ENCODE measurements at places on chromosomes 13 and 19.

DNA sequence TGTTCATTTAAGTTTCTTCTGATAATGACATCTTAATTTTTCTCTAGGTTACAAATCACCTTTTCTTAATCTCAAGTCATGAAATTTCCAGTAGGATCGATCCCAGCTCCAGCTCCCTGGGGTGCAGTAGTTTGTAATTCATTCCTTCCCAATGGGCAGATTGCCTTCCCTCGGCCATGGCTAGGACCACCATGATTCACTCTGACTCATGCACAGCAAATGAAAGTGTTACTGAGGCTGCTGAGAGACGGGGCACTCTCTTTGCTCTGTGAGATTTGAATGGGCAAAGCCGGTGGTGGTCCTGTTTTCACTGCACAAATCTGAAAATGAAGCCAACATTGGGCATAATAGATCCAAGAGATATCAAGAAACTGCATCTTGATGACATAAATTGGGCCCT, 202.8 kb upstream of the IRS2 start:
- peak; percentile 78 for DNase-seq

- no peak for DNase-seq
These were observed 29.7 kb downstream of the ATP11A start for GRCh38 chr13:112719556-112719955.

- peak; percentile 94 for DNase-seq
These were observed 499.5 kb upstream of the SPRY2 start for GRCh38 chr13:80840316-80840976.

- DNase-seq = no peak
These were observed 26.6 kb downstream of the MCF2L start for GRCh38 chr13:112995395-112996191.

DNA sequence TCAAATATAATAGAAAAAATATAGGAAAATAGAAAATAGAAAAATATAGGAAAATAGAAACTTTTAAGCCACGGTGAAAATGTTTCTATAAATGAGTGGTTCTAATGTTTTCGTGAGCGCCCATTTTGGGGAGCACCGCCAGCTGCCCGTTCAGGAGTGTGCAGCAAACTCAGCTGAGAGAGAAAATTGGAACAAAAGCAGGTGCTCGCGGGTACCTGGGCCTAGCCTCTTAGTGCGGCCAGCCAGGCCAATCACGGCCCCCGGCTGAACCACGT, 204 bp upstream of the PDX1 start:
- no peak for DNase-seq

GRCh38 chr19:2154587-2155075, 3.3 kb upstream of the AP3D1 start:
- peak; percentile 46 for DNase-seq

- DNase-seq = peak; percentile 51
These were observed 730 bp upstream of the ABCC4 start for GRCh38 chr13:95301968-95302393.

DNA sequence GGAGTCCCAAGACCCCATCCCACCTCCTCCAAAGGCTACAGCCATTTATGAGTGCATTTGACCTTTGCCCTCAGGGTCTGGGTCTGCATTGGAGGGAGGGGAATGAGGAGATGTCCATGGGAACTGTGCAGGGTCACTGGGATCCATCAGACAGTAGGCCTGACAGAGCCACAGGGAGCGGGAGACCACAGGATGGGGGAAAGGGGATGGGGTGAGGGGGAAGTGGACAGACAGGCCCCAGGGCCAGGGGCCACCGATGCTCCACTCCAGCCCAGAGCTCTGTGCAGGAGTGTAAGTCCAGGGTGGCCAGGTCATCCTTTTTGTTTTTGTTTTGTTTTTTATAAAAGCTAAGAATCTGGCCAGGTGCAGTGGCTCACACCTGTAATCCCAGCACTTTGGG, 82.5 kb downstream of the CHST8 start:
- DNase-seq = no peak

GRCh38 chr19:13920524-13920923, 14.5 kb downstream of the CC2D1A start:
- DNase-seq = no peak

DNA sequence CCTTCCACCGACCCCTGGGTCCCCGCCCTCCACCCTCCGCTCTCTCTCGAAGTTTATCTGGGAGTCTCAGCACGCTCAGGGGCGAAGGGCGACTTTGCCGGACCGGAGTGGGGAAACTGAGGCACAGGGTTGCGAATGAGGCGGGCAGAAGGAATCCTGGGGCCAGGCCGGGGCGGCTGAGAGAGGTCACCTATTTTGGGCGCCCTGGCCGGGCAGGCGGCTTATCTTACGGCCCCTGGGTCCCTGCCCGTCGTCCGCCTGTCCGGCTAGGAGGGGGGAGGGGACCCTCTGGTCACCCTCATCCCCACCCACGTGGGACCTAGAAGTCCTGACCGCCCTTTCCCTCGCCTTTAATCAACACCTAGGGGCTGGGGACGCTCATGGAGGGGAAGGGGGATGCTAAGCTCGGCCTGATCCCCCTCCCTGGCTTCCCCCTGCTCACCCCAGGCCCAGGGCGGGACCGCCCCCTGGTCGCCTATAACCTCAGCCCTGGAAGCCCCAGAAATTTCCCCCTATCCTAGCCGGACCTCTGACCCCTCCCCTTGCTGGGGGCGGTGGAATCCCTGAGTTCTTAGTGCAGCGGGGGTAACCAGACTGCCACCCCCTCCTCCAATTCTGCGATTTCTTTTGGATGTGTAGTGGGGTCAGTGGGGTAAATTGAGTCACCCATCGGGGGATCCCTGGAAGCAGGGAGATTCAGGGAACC, 556 bp downstream of the TRIP10 start:
- no peak for DNase-seq

DNA sequence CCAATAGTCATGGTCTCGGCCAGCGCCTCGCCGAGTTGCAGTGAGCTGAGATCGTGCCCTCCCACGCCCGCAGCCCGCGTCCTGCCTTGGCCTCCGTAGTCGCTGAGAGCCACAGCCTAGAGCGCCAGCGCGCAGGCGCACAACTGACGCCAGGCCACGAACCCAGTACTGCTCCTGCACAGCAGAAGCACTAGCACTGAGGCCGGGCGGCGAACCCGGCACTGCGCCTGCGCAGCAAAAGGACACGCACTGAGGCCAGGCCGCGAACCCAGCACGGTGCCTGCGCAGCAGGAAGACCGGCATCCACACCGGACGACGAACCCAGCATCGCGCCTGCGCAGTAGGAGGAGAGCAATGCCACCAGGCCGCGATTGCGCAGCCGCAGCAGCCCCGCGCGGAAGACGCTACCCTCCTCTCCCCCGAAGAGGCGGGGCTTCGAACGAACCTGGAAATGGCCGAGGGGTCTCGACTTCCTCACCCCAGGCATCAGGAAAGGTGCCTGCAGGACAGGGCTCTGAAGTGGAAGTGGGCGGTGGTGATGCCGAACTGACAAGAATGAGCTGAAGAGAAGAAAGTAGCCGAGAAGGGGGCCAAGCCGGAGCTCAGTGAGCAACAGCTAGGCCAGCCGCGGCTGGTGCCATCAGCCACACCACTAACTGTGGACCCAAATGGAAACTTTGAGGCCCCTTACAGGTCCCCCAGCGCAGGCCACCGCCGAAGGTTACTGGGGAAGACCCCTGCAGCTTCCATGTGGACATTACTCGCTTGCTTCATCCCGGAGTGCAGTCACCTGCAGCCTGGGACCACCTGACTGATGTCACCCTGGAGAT, 7.5 kb downstream of the F10 start:
- DNase-seq = peak; percentile 14

DNA sequence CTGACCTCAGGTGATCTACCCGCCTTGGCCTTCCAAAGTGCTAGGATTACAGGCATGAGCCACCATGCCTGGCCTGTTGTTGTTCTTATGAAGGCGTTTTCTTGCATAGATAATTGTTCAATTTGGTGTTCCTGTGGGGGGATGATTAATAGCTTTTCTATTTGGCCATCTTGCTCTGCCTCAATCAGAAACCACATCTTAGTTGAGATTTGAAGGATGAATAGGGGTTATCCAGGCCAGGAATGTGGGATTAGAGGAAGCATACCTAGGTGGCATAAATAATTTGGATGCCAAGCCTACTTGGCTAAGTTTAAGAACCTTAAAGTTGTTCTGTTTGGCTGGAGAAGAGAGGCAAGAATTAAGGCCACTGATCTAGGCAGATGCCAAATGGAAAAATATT, 44.4 kb downstream of the CCNA1 start:
- no peak for DNase-seq

DNA sequence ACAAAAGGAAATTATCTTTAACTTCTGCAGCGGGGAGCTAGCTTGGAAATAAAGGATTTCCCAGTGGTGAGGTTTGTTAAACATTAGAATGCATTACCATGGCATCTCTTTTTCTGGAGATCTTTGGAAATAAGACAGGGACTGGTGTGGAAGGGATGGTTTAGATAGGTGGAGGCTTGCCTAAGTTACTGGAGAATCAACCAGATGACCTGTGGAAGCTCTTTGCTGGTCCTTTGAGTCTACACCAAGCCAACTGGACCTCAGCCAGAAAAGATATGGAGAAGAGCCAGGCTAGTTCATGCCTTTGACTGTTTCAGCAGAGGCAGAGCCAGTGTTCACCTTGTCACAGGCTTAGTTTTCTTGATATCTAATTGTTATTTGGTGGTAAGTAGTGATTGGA, 134.7 kb downstream of the KCNRG start:
- no peak for DNase-seq

DNA sequence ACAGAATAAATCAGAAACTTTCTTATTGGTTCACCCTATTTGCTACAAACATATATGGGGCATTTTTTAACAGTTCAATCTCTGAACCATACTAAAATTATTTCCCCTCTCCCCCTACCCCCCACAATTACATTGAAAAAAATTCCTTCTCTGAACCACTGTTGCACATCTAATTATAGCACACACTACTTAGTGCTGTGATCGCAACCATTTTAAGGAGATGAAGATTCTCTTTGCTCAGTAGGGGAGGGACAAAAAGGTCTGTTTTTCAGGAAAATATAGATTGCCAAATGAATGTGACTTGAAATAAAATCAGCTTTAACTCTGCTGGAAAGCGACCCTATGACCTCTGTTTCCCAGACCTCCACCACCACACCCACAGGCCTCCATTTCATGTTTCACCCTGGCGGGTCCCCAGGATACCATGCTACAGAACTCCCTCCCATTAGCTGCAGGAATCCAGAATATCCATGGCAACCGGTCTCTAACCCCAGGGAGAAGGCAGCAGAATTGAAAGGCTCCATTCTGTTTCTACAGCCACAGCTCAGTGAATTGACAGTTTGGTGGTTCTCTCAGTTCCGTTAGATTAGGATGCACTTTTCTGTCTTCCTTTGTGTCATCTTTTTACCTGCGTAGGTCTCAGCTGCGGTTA, 286.3 kb downstream of the TBC1D4 start:
- DNase-seq = no peak
